Right ventricle myocardium superior (tissue), 1 donor: ENCODE measurements at places on chromosomes 16 and 17. TPM values are rescaled to one million over a fixed set of nuclear protein-coding genes. Genes with fewer than 3 reads are reported as not detected.

Gene KAT8
- total RNA-seq, result 60.3 TPM

- DNase-seq, result no peak
Observed at GRCh38 chr16:17532338-17532995, 61.7 kb upstream of the XYLT1 start.

Gene CMTM3
- 10.1 TPM for total RNA-seq

DNA sequence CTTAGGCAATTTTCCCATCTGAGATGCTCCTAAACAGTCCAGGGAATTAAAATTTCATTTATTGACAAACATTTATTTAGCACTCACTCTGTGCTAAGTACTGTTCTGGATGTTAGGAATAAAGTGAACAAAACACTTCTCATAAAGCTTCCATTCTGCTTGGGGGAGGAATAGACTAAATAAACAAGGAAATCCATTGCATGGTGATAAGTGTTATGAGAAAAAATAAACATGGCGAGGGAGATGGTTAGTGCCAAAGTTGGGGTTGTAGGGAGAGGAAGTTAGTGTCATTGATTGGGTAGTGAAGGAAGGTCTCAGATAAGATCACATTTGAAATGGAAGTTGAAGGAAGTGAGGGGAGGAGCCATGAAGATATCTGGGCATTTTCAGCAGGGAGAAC, 72.2 kb upstream of the CES5A start:
- DNase-seq, result no peak

DNA sequence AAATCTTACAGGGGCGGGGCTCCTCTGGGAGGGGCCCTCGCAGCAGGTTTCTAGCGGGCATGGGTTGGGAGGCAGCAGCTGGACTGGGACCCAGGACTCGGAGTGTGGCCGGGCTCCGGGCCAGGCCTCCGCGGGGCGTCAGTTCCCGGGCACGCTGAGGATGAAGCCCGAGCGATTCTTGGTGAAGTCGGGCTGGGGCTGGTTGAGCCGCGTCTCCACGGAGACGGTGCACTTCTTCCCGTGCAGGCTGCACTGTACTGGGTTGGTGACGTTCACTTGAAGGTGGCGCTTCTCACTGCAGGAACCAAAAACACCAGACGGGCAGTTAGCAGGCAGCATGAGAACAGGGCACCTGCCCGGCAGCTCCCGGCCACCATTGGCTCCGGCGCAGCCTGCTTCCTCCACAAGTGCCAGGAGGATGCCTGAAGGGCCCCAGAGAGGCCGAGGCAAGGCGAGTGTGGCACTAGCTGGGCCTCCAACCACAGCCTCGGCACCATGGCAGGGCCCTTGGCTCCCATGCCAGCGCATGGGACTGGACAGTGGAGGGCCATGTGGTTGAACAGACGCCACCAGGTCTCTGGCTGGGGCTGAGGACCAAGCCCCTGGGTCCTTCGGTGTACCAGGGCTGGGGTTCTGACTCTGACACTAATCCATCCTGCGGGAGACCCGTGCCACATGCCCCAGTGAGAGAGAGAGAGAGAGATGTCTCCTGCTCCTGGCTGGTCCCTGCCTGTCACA, 8.0 kb downstream of the CDK5R1 start:
- DNase-seq, result no peak

DNA sequence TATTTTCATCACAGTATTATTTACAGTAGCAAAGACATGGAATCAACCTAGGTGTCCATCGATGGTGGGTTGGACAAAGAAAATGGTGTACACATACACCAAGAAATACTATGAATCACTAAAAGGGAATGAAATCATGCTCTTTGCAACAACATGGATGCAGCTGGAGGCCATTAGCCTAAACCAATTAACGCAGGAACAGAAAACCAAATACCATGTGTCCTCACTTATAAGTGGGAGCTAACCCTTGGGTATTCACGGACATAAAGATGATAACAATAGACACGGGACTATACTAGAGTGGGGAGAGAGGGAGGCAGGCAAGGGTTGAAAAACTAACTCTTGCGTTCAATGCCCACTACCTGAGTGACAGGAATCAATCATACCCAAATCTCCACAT, 41.0 kb downstream of the MRPS23 start:
- no peak for DNase-seq

GRCh38 chr17:4064366-4064765, 78.5 kb downstream of the ZZEF1 start:
- peak; percentile 74 for DNase-seq

GRCh38 chr17:35291802-35292201, 48.9 kb downstream of the SLFN5 start:
- DNase-seq, result no peak
